Retina (tissue), 1 donor: ENCODE measurements at places on chromosomes 13 and 19.
A peak's percentile ranks its signal among the peaks of the same experiment; 100 is the strongest.

DNA sequence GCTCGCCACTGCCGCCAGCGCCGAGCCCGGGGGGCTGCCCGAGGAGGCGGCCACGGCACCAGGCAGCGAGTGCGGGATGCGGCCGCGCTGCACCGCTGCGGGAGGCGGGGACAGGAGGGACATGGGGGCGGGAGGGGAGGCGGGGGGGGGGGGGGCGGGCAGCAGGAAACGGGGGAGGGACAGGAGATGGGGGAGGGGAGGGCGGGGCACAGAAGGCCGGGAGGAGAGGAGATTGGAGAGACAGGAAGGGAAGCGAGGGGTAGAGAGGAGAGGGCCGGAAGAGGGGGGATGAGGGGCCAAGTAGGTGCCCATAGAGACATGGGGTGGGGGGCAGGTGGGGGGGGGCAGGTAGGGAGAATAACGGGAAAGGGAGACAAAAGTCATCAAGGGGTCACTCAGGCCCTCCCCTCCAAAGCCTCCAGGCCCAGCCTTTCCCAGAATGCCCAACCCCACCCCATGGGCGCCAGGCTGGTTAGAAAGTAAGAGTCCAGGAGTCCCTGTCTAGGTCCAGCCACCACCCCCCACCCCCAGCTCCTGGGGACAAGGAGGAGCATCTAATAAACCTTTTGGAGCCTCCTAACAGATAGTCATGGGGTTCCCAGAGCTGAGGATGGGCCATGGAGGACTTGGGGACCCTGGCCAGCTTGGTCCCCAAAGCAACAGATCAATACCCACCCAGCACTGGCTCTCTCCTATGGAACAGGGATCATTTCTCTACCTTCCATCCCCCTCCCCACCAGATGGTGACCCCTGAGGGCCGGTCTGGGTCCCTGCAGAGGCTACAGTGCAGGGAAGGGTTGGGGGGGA is 9.5 kb downstream of the NR2F6 start:
- no peak for DNase-seq

DNA sequence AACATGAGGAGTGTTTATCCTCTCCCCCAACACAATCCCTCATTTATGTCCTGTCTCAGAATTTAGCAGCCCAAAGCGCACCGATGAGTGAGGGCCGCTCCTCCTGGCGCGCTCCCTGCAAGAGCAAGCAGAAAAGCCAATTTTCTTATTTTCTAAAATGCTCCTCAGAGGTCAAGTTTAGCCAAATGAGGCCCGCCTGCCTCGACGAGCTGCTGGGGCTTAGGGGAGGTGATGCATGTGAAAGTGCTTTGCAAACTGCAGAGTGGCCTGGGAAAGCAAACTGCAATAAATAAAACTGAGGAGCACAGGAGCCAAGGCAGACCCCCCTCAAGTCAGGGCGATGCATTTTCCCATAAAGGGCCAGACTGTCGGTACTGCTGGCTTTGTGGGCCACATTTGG is 29.0 kb downstream of the CAPS start:
- DNase-seq = no peak

- DNase-seq = no peak
Measured at GRCh38 chr13:31452525-31452924, 252.8 kb downstream of the B3GLCT start.

DNA sequence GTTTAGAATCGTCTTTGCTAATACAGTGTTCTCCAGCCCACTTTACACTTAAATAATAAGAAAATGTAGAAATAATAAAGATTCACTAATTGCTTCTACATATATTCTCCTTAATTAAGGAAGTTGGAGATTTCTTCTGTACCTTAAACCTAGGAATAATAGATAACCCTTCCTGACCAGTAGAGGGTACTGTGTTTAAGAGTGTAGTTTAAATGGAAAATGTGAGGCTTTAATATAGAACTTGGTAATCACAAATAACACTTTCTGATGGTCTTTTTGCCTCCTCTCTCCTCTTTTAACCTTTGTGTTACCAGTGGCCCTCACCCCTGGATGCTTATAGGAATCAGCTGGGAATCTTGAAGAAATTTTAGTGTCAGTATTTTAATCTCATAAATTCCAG is 20.7 kb downstream of the POMP start:
- no peak for DNase-seq

GRCh38 chr19:10133596-10133995 is 13.9 kb upstream of the EIF3G start:
- DNase-seq = peak; percentile 41

DNA sequence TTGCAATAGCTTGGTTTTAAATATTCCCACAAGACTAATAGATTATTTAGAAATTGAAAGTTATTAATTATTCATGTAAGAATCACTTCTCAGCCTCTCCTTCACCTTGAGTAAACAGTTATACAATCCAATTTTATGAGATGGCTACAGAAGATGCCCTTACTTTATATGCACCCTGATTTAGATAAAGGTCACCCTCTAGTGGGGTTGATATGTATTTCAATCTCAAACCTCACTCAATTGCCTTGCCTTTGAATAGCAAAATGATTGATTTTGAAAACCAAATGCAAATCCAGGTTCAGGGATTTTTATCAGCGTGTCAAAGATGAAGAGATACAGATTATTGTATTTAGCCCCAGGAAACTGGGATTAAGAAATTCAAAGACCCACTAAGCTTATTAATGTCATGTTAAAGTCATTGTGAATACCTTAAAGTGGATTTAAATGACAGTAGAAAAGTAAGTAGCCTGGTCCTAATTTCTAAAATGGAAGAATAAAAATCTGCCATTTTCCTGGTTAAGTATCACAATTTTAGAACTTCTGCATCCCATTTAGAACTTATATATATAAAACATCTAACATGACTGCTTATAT is 305.1 kb downstream of the ITGBL1 start:
- DNase-seq = no peak

GRCh38 chr13:79190932-79191331 is 215.1 kb downstream of the RBM26 start:
- DNase-seq = no peak

DNA sequence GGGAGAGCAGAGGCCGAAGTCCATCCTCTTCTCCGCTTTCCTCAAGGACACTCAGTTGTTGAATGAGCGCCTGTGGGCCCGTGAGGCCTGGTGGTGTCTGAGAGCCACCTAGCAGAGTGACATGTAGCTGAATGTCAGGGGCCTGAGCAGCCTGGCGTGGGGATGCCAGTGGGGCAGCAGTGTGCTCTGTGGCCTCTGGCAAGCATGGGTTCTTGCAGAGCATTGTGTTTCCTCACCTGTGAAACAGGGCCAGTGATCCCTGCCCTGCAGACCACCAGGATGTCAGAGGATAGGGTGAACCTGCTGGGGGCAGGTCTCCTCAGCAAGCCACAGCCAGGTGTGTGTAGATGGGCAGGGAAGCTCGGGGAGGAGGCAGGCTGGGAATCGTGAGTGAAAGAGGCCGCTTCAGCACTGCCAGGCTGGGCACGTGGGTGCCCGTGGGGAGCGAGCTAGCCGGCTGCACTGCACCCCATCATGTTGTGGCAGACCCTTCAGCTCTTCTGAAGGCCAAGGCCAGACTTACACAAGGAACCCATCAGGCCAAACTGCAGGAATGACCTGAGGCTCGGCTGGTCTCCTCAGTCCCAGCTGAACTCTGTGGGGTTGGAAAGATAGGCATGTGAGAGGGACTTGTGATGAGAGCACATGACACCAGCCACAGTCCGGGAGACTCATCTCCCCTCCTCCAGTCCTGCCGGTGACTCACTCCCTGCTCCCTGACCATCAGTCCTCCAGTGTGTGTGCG is 5.0 kb downstream of the PPP1R37 start:
- no peak for DNase-seq

DNA sequence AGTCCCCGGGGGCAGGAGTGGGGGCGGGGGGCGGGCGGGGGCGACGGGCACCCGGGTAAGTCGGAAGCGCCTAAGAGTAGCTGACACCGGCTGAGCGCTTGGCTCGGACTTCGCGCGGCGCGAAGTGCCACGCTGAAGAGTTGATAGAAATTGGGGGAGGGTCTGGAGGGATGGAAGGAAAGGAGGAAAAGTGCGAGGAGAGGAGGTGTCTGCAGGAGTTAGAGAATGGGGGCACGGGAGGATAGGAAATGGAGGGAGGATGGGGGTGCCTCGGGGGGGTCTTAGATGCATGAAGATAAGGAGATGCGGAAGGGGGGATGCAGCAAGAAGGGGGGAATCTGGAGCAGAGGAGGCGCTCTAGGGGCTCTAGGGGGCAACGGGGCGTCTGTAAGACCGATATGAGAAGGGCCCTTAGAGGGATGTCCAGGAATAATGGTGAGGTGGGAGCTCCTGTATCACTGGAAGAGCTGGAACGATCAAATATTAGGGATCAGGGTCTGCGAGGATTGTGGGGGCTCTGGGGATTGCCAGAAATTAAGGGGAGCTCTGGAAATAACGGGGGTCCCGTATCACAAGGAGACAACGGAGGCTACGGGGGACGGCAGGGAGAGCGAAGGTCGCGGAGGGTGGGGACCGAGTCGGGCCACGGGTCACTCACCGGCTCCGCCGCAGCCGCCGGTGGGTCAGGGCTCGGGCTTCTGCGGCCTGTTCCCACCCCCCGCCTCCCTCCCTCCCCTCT is at the start of gene MYPOP:
Gene MYPOP, minus strand, starts transcription at position 702 of the 739 bp plus-strand sequence. CDS start 840 bp downstream, outside the sequence.
- no peak for DNase-seq

DNA sequence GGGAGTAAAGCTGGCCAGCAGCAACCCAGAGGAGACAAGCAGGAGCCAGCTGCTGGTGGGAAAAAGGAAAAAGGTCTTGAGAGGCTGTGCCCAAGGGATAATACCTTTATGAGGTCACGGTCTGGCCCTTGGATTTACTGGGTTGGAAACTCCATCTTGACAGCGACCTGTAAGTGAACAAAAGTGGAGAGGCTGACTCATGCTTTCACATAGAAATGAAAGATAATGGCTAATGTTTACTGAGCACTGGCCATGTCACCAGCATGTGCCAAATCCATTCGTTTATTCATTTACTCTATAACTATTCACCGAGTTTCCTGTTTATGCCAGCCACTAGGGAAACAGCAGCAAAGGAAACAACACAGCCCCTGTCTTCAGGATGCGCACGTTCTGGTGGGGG is 4.7 kb downstream of the VRK3 start:
- no peak for DNase-seq

- DNase-seq = no peak
Measured at GRCh38 chr13:29164116-29164515, 344.0 kb downstream of the MTUS2 start.

- DNase-seq = no peak
Measured at GRCh38 chr19:9078651-9079050, 8.2 kb upstream of the OR1M1 start.

DNA sequence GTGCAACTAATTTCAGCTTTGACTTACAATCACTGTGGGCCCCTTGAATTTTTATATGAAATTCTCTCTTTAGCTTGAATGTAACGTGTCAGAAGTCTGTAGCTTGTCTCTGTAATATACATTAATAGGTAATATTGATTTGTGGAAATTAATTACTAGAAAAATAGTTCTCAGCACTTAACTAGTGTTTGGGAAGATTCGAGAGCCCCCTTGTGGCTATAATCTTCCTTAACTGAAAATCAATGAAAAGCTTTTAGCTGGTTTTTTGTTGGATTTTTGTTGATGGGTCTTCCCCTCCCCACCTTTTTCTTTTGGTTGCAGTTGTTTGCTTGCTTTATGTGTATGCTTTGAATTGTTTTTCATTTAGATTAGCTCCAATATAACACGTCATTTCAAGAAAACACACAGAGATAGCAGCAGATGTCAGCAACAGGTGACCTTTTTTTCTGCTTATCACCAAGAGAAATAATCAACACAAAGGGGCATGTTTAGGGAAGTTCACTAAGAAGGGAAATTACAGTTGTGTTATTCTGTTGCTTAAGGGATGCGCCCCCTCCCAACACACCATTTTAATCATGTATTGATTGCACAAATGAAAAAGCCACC is 176.8 kb downstream of the OXGR1 start:
- peak; percentile 47 for DNase-seq

GRCh38 chr13:111119966-111120365 is 4.9 kb downstream of the ARHGEF7 start:
- no peak for DNase-seq

GRCh38 chr13:93086329-93086728 is 140.3 kb upstream of the GPC6 start:
- DNase-seq = no peak

GRCh38 chr19:14393329-14393728 is 12.1 kb downstream of the ADGRE5 start:
- DNase-seq = no peak

GRCh38 chr13:83883061-83883523 is 818 bp upstream of the SLITRK1 start:
- peak; percentile 63 for DNase-seq

- no peak for DNase-seq
Measured at GRCh38 chr13:103960001-103960400, 893.8 kb upstream of the SLC10A2 start.

DNA sequence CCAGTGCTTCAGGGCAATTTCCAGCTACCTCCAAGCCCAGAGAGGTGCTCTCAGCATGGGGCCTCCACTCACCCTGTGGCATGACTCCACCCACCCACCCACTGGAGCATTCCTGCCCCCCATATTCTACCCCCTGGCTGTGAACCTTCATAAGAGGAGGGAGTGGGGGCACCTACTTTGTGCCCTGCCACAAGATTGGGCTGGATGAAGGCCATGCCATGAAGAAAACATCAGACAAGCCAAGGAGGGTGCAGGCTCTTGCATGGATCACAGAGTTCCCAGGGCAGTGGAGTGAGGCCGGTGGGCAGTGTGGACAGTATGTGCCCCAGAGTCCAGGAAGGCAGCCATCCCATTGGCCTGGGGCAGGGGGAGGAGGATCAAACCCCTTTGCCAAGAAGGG is 97.8 kb downstream of the UQCRFS1 start:
- no peak for DNase-seq

GRCh38 chr19:18807861-18808331 is 16.8 kb upstream of the COMP start:
- no peak for DNase-seq

- no peak for DNase-seq
Measured at GRCh38 chr13:108781312-108781711, 151.9 kb downstream of the MYO16 start.

- DNase-seq = no peak
Measured at GRCh38 chr13:35698911-35699576, 222.6 kb upstream of the MAB21L1 start.

DNA sequence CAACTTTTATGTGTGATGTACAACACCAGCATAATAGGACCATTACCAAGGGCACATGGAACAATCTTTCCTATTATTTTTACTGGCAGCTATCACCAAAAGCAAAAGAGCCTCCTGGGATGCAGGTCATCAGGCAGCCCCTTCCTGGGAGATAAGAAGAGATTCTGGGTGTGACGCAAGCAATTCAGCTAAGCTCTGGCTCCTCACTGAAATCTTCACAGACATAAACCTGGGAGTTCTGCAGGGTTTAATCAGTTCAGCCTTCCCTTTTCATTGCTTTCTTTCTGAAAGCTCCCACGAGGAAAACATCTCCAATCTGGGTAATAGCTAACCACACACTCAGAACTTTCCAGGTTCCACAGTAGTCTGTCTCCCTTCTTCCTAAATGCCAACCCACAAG is 341.1 kb downstream of the ENOX1 start:
- no peak for DNase-seq
